Activated effector memory CD4-positive, alpha-beta T cell treated with Interleukin-2 at 50 U/mL for 16 hours (primary cell): ENCODE measurements at places on chromosomes 5 and 9.

GRCh38 chr9:91059713-91060112, 258.1 kb downstream of the SYK start:
- DNase-seq, result no peak

GRCh38 chr5:173785400-173785799, 102.7 kb upstream of the CPEB4 start:
- no peak for DNase-seq

- no peak for DNase-seq
Observed at GRCh38 chr9:77587851-77588250, 60.3 kb downstream of the GNA14 start.

DNA sequence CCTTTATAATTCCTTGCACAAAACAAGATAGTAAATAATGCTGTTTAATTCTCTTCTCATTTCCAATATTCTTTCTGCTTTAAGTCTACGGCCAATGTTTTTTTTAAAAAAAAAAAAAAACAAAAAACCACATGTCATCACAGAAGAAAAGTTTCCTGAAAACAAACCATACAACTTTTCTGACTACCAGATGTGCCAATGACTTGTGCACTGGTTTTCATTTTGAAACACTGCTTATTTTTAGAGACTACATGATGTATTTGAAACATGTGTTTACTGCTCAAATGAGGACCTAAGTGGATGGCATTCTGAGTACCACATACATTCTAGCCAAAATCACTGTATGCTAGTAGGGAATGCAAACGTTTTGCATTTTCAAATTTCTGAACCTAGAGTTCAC, 167.9 kb downstream of the GLIS3 start:
- DNase-seq, result no peak

- DNase-seq, result no peak
Observed at GRCh38 chr9:81562231-81563019, 126.9 kb downstream of the TLE1 start.

DNA sequence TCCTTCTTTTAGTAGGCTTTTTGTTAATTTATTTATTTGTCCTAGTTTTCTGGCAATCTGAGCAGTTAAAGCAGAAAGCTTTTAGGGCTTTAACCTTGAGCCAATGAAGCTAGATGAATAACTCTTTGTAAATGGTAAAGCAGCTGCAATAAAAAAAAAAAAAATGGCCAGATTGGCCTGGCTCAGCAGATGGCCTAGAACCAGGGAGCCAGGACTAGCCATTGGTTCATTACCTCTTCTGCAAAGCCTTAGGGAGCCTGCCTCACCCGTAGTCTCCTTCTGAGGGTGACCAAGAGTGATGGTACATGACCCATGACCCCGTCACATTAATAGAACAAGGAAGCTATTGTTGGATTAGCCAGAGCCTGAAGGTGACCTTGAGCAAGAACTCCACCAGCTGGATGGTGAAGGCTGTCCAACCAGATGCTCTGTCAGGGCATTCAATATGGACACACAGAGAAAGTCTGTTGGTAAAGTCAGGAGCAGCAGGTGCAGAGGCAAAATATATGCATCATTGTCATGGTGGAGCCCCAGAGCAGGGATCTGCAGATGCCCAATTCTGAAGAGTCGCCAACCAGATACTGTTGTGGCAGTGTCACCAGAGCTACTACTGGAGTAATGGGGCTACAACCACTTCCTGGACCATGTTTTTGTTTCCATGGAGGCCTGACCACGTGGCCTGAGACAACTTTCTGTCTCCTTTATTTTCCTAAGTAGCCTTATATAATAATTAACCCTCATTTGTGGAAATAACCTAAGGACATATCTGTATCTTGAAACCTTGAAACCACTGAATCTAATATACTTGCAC, 100.7 kb downstream of the MTX3 start:
- DNase-seq, result no peak

GRCh38 chr5:76455531-76456133, 52.5 kb downstream of the IQGAP2 start:
- no peak for DNase-seq

- DNase-seq, result no peak
Observed at GRCh38 chr5:149162401-149163084, 21.2 kb downstream of the ABLIM3 start.

GRCh38 chr9:121667214-121667613, 15.8 kb downstream of the DAB2IP start:
- DNase-seq, result no peak

GRCh38 chr9:99818500-99818899, 3.2 kb upstream of the NR4A3 start:
- no peak for DNase-seq

GRCh38 chr9:120435091-120435490, 144.9 kb downstream of the CDK5RAP2 start:
- no peak for DNase-seq

DNA sequence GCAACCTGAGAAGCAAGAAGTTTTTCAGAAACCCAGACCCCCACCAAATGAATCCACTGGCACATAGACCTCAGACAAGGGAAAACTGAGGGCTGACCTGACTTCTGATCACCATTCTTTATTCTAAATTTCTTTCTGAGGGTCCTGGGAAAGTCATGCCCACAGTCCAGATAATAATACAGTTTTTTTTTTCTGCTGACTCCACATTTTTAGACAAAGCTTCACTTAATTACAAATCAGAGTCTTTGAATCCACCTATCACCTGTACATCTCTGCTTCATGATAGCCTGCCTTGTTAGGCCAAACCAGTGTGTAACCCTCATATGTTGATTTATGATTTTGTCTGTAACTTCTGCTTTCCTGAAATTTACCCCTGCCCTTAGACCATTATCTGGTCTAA, 103.6 kb downstream of the PSAT1 start:
- DNase-seq, result no peak

DNA sequence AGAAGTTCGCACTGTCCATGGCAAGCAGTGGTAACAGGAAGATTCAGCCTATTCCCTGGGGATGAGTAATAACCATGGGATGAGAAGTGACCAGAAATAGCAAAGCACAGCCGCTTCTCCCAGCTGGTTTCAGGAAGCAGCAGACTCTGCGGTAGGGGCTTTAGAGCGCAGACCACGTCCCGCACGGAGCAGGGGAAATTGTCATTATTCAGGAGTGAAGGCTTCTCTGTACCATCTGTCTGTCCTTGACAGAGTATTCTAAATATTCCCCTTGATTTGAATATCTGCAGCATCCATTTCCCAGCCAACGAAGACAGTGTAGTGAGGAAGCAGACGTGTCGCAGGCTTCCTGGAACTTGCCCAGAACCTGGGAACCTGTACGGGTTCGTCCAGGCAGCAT, 159.6 kb downstream of the NXNL2 start:
- no peak for DNase-seq

- no peak for DNase-seq
Observed at GRCh38 chr5:79824444-79824843, 134.8 kb downstream of the CMYA5 start.

- no peak for DNase-seq
Observed at GRCh38 chr9:89482056-89482851, 15.7 kb downstream of the SEMA4D start.

GRCh38 chr5:78232163-78232562, 62.3 kb downstream of the AP3B1 start:
- DNase-seq, result no peak

GRCh38 chr9:33239921-33240320, at the start of gene SPINK4:
TSS of gene SPINK4 (plus strand) at chr9:33240167. CDS start at chr9:33240209, 42 bp downstream.
- no peak for DNase-seq

GRCh38 chr5:67189931-67190330, 6.7 kb downstream of the CD180 start:
- no peak for DNase-seq

- DNase-seq, result no peak
Observed at GRCh38 chr5:80037366-80037765, 2.2 kb downstream of the THBS4 start.

DNA sequence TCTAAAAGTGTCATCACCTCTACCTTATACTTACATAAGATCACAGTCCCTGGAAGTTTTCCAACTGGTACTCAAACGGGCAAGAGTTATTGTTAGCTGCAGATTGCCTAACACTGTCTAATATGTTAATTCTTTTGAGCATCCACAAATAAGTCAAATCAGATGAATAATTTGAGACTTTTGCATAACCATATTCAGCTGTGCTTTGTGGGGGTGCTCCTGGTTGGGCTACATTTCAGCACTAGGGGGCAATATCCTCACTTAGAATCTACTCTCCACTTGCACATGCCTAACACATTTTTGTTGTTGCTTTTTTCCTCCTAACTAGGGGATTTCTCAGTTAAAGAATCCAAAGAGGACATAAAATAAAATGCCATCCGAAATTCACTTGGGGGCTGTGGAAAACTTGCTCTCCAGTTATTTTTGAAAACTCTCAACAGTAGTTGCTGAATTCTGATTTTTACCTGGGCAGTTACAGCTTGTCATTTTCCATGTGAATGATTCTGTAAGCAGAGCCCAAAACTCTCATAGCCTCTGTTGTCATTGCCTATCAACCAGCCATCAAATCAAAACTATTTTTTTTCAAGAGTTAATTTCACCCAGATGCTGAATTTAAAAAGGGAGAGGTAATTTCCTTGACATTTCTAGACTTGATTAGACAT, 71.5 kb downstream of the TRIM36 start:
- no peak for DNase-seq

DNA sequence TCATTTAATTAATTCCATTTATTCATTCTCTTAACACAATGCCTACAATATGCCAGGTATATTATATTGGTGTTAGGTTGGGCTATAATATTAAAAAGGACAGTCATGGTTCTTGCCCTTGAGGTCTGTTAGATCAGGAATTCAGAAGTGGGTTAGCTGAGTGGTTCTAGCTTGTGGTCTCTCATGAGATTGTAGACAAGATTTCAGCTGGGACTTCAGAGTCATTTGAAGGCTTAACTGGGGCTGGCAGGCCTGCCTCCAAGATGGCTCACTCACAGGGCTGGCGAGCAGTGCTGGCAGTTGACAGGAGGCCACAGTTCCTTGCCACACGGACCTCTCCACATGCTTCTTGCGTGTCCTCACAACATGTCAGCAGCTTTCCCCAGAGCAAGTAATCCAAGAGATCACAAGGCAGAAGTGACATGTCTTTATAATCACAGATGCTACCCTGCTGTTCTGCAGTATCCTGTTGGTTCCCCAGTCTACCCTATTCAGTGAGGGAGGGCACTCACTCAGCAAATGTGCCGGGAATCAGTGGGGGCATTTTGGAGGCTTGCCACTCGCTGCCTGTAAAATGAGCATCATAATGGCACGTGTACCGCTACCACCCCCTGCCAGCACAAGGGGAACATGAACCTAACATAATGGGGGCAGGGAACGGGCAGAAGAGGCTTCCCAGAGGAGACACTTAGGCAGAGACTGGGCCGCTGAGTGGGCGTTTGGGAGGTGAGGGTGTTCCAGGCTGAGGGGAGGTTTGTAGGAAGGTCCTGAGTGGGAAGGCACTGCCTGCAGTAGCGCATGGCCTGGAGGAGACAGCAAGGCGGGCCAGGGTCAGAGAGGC, 70.0 kb downstream of the EXOSC2 start:
- DNase-seq, result no peak

DNA sequence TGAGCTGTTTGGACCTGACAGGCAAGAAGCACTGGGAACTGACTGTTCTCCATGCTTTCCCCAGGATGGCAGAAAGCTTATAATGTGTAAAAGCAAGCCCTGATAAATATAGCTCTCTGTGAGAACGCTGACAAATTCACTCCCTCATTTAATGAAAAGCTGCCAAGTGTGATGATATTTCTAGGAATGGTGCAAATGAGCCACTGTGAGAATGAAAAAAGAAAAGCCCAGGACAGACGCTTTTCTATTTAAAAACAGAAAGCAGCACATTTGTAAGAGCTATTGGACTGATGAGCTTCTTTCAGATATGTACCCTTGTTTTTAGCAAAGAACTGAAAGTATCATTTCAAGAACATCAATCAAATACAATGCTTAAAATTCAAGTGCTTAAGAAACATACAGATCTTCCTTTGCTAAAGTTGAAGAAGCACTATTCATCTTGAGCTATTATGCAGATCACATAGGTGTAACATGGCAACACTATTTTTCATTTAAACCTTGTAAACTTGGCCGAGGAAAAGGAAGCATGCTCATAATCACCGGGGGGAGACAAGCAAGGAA, 842.6 kb upstream of the ACO1 start:
- no peak for DNase-seq

GRCh38 chr5:66829826-66830225, 233.6 kb downstream of the MAST4 start:
- DNase-seq, result no peak

GRCh38 chr5:164233791-164234190, 728.4 kb downstream of the MAT2B start:
- DNase-seq, result no peak

DNA sequence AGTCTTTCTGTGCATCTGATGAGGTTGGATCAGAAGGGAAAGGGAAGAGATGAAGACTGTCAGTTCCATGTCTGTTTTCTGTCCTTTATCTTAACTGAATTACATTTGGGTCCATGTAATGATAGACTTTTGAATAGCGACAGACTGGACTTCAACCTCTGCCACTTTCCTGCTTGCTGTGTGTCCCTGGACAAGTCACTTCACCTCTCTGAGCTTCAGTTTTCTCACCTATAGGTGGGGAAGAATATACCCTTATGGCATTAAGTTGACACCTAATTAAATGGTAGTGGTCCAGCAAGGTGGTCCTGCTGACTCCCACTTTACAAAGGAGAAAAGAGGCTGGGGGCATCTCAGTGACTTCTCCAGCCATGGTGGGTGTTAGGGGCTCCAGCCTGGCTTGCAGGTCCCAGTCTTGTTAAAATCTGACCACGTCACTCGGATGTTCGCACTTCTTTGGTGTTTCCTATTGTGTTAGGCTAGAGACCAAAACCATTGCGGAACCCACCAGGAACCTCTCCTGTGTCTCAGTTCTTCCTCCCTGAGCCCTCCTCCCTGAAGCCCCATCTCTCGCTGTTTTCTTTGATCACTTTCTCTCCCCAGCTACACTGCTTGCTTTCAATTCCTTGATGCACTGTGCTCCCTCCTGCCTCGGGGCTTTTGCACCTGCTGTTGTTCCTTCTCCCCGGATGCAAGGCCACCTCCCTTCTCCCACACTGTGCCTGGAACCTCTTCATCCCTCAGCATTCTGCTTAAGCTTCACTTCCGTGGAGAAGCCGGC, 256.5 kb downstream of the NSG2 start:
- DNase-seq, result no peak

GRCh38 chr5:67003935-67004729, 192.5 kb downstream of the CD180 start:
- peak; percentile 83 for DNase-seq

DNA sequence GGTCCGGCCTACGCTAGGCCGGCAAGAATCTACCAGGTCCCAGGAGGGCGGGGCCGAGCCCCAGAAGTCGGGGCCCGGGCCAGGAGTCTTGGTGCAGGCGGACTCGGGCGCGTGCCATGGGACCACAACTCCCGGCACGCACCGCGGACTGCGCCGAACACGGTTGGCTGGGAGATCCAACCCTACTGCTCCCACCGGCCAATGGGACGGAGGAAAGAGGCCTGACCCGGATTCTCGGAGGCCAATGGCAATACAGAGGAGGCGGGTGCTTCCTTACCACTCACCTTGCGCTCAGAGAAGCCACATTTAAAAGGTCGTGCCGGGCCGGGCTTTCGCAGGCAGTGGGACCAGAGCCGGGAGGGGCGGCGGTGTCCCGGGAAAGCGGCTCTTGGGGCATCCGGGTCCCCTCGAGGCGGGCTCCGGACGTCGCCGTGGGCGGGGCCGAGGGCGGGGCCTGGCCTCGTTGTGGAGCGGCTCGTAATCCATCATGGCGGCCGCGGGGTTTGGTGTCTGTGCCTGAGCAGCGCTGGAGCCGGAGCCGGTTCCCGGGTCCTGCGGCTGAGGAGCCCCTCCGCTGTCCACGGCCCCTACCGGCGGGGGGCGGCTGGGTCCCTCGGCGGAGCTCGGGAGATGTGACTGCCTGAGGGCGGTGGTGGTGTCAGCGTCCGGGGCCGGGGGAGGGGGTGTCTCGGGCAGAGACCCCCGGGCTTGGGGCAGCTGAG, 19.1 kb downstream of the EXOSC2 start:
- DNase-seq, result peak; percentile 92

- DNase-seq, result peak; percentile 64
Observed at GRCh38 chr9:89483592-89484474, 14.1 kb downstream of the SEMA4D start.
